Stromal cell of bone marrow (primary cell): ENCODE measurements at places on chromosomes 3 and 15.
A peak's percentile ranks its signal among the peaks of the same experiment; 100 is the strongest.

GRCh38 chr15:50655555-50655954 lies 31.0 kb downstream of the TRPM7 start:
- no peak for DNase-seq

GRCh38 chr3:109442531-109442930 lies 105.2 kb upstream of the DPPA4 start:
- DNase-seq = no peak

DNA sequence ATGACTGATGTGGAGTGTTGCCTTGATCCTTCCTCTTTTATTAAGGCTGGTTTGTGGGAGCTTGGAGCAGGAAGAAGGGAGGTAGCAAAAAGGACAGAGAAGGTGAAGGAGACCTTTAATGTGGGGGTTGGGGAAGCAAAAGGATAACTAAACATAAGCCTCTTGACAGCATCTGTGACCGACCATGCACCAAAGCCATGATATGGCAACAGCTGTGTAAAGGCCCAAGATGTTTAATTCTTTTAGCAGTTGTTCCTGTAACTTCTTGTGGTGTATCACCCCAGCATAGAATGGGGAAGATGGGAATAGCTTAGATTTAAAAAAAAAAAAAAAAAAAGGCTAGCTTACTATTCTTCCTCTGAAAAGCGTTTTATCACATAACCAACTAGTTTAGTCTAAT lies 194.7 kb downstream of the KLHL25 start:
- DNase-seq = no peak

DNA sequence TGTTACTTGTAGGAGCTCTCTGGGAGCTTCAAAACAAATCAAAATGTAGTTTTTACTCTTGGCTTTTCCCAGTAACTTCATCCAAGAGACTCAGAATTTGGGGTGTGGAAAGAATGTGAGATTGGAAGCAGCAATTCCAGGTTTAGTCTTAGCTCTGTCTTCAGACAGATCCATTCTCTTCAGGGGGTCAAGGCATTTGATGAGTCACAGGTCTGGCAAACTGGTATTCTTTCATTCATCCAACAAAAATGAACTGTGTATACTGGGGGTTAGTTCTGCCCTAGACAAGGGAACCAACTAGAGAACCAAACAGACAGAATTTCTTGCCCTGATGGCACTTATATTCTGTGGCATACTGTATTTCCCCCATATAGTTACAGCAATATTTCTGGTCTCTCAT lies 36.3 kb upstream of the CADPS start:
- DNase-seq = no peak

DNA sequence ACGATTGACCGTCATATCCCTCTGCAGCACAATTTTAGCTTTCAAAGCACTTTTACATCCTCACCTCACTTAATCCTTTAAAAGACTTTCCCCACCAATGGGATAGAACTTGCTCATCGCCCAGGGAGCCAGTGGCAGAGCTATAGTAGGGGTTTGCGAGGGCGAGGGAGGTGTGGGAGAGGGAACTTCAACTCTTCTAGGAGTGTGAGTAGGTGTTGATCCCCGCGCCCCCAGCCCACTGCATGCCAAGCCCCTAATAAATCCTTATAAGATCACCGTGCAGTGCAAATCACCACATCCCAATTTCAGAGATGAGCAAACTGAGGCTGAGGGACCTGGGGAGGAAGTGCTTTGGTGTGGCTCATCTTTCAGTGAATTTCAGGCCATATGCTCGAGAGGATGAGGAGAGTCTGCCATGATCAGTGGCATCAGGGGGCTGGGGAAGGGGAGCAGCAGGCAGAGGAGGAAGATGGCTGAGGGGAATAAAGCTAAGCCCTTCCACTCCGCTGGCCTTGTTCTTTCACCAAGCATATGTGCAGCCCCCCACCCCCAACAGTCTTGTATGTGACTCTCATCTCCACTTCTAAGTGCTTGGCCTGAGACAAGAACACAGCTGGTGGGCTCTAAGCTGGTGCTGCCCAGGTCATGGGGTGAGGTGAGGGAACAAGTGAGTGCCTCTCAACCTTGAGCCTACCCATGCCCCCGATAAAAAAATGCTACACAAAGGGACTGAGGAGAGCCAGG lies 5.1 kb downstream of the INSYN1 start:
- DNase-seq = no peak

DNA sequence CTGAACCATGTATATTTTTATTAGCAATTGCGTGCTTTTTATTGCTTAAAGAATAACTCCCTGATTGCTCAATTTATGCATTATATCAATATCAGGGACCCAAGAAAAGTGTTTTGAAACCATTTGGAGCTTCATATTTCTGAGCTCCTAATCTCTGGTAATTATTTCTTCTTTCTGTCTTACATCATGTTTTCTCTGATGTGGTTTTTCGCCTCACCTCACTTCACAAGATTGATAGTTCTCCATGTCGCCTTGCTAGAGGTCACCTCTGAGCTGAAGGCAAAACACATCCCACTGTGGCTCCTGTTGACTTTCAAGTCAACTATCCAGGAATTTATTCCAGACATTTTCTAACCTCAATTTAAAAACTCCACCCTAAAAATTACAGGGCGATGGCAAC lies 837.4 kb downstream of the CADM2 start:
- no peak for DNase-seq

DNA sequence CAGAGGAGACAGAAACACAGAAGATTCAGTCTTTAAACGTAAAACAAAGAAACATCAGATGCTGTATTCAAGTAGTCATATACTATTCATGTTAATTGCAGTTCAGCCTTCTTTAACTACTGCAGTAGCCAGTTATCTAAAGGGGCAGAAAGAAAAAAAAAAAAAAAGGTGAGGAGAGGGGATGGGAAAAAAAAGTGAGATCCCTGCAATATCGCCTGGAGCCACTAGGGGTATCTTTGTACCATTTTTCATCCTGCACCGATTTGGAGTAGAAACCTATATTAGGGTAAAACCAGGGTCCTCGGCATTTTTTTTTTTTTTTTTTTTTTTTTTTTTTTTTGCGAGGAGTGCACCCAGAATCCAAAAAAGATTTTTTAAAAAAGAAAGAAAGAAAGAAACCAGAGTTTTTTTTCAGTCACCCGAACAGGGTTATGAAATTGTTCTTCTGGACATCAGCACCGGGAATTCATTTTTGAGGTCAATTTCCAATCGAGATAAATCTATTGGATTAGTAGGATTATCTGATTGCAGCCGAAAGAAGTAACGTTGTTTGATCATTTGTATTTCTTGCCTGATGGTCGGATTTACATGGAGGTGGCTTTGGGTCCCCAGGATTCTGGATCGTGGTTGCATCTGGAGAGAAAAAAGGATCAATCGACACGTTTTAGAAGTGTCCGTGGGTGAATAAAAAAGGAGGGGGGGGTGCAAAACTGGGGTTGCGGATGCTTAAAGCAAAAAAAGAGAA lies 186.7 kb downstream of the NLGN1 start:
- DNase-seq = peak; percentile 35

DNA sequence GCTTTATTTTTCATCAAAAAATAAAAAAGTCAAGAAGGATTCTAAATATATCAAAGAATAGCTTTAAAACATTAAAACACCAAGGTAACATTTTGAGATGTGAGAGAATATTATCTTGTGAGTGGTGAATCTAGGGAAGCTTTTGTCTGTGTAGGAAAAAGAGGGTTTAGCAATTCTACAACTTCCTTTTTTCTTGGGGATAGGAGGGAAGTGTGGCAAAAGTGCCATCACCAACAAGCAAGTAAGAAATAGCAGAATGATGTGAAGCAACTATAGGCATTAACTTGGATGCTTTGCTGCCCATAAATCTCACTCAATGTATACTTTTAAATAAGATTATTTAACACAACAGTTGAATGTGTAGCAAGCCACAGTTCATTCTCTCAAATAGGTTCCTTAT lies 57.8 kb upstream of the SUCLG2 start:
- no peak for DNase-seq

DNA sequence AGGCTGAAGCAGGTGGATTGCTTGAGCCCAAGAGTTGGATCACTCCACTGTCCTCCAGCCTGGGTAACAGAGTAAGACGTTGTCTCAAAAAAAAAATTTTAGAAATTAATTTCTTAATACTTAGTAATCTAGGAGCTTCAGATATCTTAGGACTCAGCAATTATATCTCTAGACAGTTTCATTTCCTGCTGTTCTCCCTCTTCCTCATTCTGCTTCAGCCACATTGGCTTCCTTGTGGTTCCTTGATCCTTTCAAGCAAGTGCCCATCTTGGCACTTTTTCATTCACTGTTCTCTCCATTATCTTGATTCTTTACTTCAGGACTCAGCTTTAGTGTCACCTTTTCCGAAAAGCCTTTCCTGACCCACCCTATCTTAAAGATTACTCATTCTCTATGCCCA lies 22.5 kb downstream of the TMEM202 start:
- no peak for DNase-seq

DNA sequence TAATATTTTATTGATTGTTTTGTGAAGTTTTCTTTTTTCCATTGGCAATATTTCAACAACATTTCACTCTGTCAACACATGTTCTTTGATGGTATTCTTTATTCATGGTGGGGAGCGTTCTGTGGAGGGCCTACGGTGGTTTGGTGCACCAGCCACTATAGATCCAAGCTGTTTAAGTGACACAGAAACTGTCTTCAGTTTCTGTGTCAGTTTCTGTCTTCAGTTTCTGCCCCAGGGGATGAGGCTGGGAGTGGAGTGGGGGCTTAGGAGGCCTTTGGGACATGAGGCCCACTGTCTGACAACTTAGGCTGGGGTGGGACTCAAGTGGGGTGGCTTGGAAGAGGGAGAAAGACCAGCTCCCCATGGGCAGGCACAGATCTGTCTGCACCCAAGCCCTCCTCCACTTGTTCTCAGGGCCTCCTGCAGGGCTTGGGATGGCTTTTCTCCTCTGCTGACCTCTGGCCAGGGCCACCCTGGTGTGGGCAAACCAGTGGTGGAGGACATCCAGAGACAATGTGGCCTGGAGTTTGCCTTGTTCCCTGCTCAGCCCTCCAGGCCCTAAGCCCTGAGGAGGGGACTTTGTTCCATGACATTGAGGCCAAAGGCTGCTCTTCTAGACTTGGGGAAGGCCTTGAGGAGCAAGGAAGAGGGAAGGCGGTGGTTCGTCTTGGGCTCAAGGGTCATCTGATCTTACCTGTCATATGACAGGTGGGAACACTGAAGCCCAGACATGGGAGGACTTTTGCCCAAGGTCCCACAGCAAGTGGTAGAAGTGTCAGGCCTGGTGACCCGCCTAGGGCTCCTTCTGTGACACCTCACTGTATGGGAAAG lies 60.3 kb upstream of the SMAD6 start:
- no peak for DNase-seq

DNA sequence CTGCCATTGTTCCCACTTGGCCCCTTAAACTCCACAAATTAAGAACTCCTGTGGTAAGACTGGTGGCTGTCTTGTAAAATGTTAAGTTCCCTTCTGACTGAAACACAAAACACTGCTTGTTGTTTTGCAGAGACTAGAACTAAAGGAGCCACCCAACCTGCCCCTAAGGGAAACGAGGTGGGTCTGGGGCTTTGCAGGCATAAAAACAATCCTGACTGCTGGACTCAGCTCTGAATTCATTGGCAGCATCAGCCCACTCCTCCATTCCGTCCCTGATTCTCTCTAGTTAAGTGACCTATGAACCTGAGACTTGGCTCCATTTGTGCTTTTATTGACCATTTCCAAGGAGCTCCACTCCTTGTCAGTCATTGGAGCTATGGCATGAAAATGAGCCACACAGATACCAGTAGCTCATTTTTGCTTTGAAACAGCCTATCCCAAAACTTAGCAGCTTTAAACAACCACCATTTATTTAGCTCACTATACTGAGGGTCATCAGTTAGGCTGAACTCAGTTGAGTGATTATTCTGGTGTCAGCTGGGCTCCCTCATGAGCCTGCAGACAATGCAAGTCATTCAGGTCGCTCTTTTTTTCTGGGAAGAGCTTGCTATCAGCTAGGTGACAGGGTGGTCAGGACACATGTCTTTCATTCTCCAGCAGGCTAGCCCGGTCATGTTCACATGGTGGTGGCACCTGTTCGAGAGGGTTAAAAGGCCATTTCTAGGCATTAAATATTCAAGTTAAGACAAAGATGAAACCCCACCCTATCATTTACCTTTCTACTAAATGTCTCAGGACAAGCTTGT lies 175.1 kb upstream of the CTNNB1 start:
- DNase-seq = no peak

- DNase-seq = peak; percentile 71
Measured at GRCh38 chr15:73683777-73684580, at the start of gene CD276. Gene CD276, plus strand, starts transcription at chr15:73684383. Its CDS starts 15,257 bp downstream, at chr15:73699640.

- no peak for DNase-seq
Measured at GRCh38 chr3:152893647-152894046, 58.7 kb downstream of the P2RY1 start.

DNA sequence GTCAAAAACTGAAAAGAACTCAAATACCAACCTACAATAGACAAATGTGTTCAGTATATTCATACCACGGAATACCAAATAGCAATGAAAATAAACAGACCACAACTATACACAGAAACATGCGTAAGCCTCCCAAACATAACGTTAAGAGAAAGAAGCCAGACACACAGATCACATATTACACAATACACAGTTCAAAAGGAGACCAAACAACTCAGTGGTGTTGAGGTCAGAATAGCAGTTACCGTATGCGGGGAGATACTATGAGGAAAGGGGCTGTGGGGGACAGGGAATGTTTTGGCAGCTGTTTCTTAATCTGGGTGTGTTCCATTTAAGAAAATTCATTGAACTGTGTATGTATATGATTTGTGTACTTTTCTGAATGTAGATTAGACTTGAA lies 6.6 kb downstream of the OSBPL10 start:
- DNase-seq = no peak

GRCh38 chr15:54564166-54564565 lies 585.9 kb downstream of the UNC13C start:
- no peak for DNase-seq

- DNase-seq = no peak
Measured at GRCh38 chr15:55897560-55898336, 95.7 kb downstream of the NEDD4 start.

- DNase-seq = no peak
Measured at GRCh38 chr15:69200832-69201745, 40.7 kb downstream of the GLCE start.

GRCh38 chr3:52331091-52331490 lies 15.0 kb downstream of the DNAH1 start:
- no peak for DNase-seq

GRCh38 chr3:45167011-45167911 lies 21.1 kb upstream of the CDCP1 start:
- peak; percentile 84 for DNase-seq

DNA sequence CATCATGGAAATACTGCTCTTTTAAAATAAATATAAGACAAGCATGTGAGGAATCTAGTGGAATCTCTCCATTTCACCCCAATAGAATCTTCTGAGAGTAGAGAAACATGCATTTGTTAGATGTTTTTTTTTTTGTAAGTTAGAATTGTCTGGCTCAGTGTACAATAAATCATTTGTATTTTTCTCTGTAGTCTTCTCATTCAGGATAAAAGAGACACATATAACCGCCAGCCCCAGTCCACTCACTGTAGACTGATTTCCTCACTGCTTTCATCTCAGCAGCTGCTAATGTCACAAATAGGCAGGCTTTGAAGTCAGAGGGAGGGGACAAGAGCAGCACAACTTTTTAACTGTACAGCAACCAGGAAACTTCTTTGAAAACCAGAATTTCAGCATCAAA lies 140.2 kb upstream of the RBMS3 start:
- no peak for DNase-seq

GRCh38 chr15:81293728-81294515 lies 30.0 kb downstream of the STARD5 start:
- DNase-seq = no peak
